ENCODE measurements at places on chromosomes 5 and 9. TPM values are rescaled to one million over a fixed set of nuclear protein-coding genes. Genes with fewer than 3 reads are reported as not detected.

HSD17B3 gene
- not detected for total RNA-seq

SVEP1 gene
- total RNA-seq = 13.9 TPM

- no peak for DNase-seq
Measured at GRCh38 chr9:27701016-27701415, 127.7 kb upstream of the C9orf72 start.

DNA sequence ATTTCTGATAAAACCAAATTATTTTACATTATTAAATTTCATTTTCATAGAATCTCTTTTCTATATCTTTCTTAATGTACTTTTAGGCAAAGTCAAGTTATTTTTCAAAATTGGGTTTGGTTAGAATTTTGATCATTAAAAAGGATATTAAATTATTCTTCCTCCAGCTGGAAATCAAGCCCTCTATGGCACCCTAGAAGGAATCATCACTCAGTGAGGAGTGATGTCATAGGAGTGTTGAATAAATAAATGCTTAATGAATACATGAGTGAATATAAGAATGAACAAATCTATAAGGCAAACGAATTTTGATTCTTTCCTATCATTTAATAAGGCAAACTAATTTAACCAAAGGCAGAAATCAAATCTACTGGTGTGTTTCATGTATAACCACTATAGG is 639.9 kb downstream of the PDE4D start:
- DNase-seq = no peak

DNA sequence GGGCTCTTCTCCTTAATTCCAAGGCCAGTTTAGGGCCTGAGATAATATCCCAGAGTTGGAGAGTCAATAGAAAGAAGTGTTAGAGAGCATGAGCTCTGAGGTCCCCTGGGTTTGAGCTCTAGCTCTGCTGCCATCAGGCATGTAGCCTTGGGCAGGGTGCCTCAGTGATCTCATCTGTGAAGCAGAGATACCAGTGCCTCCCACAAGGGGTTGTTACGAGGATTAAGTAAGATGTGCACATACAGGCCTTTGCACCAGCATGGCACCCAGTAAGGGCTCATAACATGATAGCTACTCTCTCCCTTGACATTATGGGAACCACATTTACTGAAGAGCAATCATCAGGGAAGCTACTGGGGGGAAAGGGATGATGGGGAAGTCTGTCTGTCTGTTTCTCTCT is 265.7 kb downstream of the HSPA4 start:
- no peak for DNase-seq

TBC1D9B gene
- total RNA-seq = 178 TPM

DNA sequence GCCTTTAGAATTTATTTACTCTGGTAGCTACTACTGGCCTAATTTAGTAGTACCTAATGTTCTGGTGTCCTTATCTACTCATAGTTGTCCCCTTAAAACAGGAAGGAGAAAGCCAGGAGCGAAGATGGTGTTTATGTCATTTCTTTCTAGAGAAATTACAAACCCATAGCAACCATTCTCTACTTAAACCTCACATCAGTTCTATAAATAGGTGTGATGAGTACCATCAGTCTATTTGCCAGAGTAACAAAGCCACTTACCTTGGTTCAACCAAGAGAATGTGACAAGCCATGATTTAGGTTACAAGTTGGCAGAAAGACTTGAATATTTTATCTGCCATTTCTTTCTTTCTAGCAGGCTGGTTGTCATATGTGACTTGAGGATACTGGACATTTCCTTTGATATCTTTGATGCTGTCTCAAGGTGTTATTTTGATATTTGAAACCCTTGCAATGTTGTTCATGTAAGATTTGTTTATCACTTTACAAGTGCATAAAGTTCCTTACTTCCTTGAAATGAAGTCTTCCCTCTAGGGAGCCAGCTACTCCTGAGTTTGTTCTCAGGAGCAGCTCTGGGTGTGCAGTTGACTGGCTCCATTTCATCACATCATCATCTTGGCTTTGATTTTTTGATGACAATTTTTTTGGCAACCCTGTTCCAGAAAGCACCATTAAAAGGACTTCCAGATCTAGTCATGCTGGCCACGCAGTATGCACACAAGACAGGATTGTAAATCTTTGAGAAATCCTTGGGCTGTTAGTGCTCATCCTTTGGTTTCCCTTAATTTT is 286.8 kb downstream of the ARHGAP26 start:
- DNase-seq = no peak

DNA sequence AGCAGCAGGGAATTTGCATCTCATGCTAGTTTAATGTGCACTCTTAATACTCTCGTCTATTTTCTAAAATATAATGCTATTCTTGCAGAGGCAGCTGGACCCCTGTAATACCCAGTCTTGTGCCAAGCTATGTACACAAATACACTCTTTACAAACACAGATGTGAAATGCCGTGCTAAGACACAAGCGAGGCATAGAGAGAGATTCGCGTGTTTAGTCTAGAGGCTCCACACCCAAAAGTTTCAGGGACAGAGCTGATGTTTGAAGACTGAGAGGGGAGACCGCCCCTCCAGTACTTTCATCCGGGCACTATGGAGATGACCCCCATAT is 1.2 kb downstream of the DPYSL3 start:
- DNase-seq = no peak

GRCh38 chr5:148414833-148415232 is 31.1 kb downstream of the FBXO38 start:
- DNase-seq = no peak

CCDC69 gene
- total RNA-seq = 56.5 TPM

GRCh38 chr5:77987331-77987730 is 211.2 kb upstream of the TBCA start:
- DNase-seq = no peak

SEMA6A gene
- total RNA-seq = 231 TPM

DNA sequence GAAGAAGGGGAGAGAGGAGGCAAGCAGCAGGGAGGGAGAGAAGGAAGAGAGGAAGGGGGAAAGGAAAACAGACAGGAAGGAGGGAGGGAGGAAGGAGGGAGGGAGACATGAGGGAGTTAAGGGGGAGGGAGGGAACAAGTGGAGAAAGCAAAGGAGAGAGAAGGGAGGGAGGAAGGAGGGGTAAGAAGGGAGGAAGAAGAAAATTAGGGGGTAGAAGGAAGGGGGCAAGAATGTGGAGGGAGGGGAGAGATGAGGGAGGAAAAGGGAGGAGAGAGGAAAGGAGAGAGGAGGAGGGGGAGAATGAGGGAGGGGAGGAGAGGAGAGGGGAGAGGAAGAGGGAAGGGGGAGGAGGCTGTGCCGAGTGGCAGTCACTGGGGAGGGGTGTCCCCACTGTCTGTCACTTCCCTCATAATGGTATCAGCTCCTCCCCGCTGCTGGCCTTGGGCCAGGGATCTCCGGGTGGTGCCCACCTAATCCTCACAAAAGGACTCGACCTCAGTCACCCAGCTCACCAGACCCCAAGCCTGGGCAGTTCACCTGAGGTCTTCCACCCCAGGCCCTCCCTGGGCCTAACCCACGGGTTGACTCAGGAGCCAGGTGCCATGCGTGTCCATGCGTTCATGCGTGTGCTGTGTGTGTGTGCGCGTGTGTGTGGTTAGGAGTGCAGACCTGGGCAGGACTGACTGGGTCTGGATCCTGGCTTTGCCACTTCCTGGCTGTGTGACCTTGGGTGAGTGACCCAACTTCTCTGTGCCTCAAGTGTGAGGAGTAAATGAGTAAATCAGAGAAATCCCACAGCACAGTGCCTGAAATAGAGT is 18.1 kb downstream of the C9orf50 start:
- no peak for DNase-seq

GRCh38 chr5:141437221-141437620 is 6.9 kb downstream of the PCDHGA12 start:
- DNase-seq = no peak

DNA sequence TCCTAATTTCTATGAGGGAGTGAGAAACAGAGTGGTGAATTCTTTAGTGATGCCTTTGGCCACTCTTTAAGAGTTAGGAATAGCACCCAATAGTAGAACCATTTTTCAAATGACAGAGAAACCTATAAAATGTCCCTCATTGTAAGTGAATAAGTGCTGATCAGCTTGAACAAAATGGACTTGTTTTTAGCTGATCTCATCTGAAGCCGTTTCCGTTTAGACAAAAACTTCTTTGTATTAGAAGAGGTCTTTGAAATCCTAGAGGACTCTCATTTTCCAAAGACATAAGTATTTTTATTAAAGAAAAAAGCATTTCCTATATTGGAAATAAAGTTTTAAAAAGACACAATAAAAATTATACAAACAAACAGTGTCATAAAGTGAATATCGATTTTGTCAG is 273.9 kb downstream of the ARHGEF28 start:
- no peak for DNase-seq

DNA sequence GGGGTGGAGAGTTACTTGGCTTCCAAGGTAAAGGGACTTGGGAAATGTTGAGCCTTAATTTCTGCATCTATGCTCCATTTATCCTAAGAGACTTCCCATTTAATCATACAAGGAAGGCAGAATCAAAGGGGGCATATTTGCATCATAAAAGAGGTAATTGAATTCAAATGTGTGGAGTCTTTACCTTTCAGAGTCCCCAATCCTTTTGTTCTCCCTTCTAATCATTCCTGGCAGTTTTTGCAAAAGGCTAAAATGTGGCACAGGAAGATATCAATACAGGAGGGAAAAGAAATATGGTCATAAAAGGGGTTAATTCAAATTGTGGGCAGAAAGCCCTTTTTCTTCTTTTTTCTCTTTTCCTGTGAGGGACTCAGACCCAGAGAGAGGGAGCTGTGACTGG is 69.5 kb downstream of the SFXN1 start:
- no peak for DNase-seq

TMEM232 gene
- total RNA-seq = 4.1 TPM

GRCh38 chr9:121317737-121318630 is 50.0 kb downstream of the GSN start:
- DNase-seq = no peak

- DNase-seq = no peak
Measured at GRCh38 chr5:82332064-82332855, 54.1 kb upstream of the RPS23 start.

Measured in transverse colon (tissue), 4 donors.